Testis (tissue), 5 donors: ENCODE measurements at places on chromosomes 5 and 9.

- no peak for DNase-seq
Measured at GRCh38 chr5:62650197-62650596, 71.6 kb downstream of the LRRC70 start.

DNA sequence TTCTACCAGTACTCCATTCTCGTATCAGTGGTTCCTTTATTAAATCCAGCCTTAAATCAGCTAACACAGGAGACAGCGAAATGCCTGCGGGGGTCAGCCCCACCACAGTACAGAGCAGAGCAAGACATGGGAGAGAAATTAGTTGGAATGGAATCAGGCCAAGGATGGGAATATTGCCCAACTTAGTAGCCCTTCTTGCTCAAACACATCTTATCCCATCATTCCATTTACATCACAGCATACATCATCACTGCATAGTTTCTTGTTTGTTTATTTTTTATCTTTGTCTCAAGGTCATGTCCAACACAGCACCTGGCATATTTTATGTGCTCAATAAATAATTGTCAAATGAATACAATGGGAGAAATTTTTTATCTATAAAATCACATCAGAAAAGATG, 34.3 kb upstream of the DAB2 start:
- DNase-seq: no peak

GRCh38 chr5:150431574-150431973, 18.0 kb downstream of the RPS14 start:
- no peak for DNase-seq

DNA sequence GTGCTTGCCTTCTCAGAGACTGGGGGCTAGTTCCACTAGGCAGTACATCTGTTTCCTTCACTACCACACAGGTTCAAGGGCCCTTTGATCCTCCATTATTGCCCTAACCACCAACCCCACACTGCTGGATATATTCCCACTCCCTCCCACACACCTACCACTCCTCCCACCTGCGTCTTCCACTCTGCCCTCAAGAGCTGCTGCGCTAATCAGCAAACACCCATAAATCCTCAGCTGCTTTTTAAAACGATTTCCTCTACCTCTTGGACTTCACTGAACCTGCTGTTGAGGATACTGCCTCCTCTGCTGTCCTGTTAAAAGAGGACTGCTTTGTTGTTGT, 120.9 kb downstream of the MAPKAP1 start:
- no peak for DNase-seq

- no peak for DNase-seq
Measured at GRCh38 chr9:12604164-12604821, 88.9 kb upstream of the TYRP1 start.

GRCh38 chr5:156259618-156260017, 67.3 kb upstream of the SGCD start:
- no peak for DNase-seq

- DNase-seq: no peak
Measured at GRCh38 chr5:82597437-82597836, 319.3 kb upstream of the RPS23 start.

- no peak for DNase-seq
Measured at GRCh38 chr5:8719796-8720195, 826.1 kb downstream of the SEMA5A start.

GRCh38 chr5:136906545-136906944, 541.2 kb upstream of the TRPC7 start:
- no peak for DNase-seq

- no peak for DNase-seq
Measured at GRCh38 chr5:151222054-151222789, 1.7 kb downstream of the CCDC69 start.

GRCh38 chr9:3830291-3830690, 304.5 kb upstream of the RFX3 start:
- no peak for DNase-seq

DNA sequence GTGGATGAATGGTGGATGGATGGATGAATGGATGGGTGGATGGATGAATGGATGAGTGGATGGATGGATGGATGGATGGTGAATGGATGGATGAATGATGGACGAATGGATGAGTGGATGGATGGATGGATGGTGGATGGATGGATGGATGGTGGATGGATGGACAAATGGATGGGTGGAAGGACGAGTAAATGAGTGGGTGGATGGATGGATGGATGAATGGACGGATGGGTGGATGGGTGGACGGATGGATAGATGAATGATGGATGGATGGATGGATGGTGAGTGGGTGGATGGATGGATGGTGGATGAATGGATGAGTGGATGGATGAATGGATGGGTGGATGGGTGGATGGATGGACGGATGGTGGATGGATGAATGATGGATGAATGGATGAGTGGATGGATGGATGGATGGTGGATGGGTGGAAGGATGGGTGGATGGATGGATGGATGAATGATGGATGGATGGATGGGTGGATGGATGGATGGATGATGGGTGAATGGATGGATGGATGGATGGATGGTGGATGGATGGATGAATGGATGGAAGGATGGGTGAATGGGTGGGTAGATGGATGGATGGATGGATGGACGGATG, 58.6 kb downstream of the VAV2 start:
- DNase-seq: no peak

- no peak for DNase-seq
Measured at GRCh38 chr5:138514021-138514420, 29.0 kb downstream of the ETF1 start.

GRCh38 chr5:40654377-40654991, 25.2 kb upstream of the PTGER4 start:
- DNase-seq: no peak

- no peak for DNase-seq
Measured at GRCh38 chr5:81786991-81787390, 36.1 kb upstream of the SSBP2 start.

GRCh38 chr9:614431-614830, 227.1 kb upstream of the DMRT1 start:
- no peak for DNase-seq

GRCh38 chr5:159089675-159090074, 10.0 kb downstream of the EBF1 start:
- DNase-seq: no peak
